ENCODE measurements at places on chromosomes 1 and 21. TPM values are rescaled to one million over a fixed set of nuclear protein-coding genes. Genes with fewer than 3 reads are reported as not detected.

DNA sequence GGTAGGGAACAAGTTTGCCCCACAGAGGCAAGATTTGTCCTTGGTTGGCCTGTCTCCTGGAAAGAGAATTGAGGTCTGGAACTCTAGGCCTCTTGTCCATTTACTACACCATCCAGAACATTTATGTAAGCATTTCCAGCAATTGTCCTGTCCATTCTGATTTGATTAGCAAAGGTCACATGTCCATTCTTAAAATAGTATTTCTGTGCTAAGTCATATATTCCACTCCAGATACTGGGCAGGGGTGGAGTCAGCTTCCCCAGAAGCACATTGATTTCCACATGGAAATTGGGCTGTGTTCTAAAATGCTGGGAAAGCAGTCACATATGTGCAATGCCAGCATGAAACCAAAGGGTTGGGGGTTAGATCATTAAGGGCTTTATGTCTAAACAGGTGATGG lies 21.5 kb upstream of the FMN2 start:
- no peak for DNase-seq

GRCh38 chr1:33841494-33841893 lies 22.4 kb upstream of the HMGB4 start:
- DNase-seq = no peak

- no peak for DNase-seq
Observed at GRCh38 chr1:226937940-226938725, 2.0 kb upstream of the COQ8A start.

- no peak for DNase-seq
Observed at GRCh38 chr1:46268578-46268977, 21.0 kb downstream of the RAD54L start.

- no peak for DNase-seq
Observed at GRCh38 chr1:66685670-66686069, 66.6 kb upstream of the DYNLT5 start.

GRCh38 chr1:23224739-23225648 lies 7.7 kb upstream of the HTR1D start:
- DNase-seq = no peak

GRCh38 chr1:96698342-96698983 lies 23.1 kb upstream of the PTBP2 start:
- DNase-seq = no peak

DNA sequence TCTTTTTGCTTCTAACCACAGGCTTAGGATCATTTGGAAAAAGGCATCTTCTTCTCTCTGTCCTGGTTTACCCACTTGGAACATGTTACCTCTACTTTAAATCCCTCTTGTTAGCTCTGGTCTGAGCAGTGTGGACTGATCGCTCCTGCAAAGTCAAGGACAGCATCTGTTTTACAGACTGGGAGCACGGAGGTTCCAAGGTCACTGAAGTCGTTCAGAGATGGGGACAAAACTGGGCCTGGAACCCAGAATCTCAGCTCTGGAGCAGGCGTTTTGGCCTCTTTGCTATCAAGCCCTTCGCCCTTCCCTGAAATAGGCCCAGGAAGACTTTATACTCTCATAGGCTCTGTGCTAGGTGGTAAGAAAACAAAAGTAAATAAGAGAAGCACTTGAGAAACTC lies 11.3 kb upstream of the MUTYH start:
- DNase-seq = no peak

DNA sequence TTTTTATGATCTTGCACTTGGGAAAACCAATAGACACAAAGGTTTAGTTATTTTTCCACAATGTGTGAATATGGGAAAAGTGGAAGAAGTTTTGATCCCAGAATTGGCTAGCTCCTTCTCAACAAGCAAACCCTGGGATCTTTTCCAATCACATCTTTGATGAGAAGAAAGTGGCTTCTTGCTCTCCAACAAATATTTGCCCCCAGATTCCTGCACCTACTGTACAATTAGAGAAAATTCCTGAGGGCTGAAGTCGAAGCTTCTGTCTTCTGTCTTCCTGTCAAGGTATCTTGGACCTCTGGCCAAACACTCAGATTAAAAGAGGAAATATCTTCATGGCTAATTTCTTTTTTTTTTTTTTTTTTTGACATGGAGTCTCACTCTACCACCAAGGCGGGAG lies 113.1 kb upstream of the SLC45A1 start:
- DNase-seq = no peak

DNA sequence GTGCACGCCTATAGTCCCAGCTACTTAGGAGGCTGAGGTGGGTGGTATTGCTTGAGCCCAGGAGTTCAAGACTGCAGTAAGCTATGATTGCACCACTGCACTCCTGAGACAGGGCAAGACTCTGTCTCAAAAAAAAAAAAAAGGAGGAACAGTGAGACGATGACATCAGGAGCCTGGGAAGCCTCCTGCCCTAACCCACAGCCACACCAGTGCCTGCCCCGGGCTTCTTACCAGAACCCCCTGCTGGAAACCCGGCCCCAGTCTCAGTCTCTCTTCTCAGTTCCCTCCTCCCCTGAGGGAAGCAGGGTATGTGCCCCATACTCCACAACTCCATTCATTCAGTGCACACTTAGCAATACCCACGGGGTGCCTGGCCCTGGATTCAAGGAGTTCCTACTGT lies 9.1 kb downstream of the COL8A2 start:
- DNase-seq = no peak

MYOC gene
- total RNA-seq = 1.1 TPM

MAST2 gene
- 22.6 TPM for total RNA-seq

OR2T2 gene
- total RNA-seq = not detected

GBP2 gene
- 52.5 TPM for total RNA-seq

ACBD3 gene
- 30.3 TPM for total RNA-seq

KRTAP13-3 gene
- not detected for total RNA-seq

NECTIN4 gene
- total RNA-seq = not detected
